ENCODE measurements at places on chromosomes 6 and 20. TPM values are rescaled to one million over a fixed set of nuclear protein-coding genes. Genes with fewer than 3 reads are reported as not detected.

Gene LPIN3
- total RNA-seq = 1.5 TPM

DNA sequence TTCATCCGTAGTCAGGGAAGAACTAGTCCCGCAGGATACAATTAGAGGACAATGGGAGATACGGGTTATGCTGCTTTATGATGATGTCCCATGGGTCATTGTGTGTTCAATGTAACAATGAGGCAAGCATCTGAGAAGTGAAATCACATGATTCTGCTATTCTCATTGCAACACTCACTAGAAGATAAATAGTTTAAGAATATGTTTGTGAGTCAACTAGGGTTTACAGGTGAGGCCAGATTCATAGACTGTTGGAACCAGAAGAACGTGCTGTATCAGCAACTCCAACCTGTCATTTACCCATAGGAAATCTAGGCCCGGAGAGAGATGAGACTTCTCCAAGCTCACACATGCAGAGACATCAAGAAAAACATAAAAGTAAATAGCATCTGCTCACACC, 80.8 kb downstream of the SCML4 start:
- DNase-seq = no peak

DNA sequence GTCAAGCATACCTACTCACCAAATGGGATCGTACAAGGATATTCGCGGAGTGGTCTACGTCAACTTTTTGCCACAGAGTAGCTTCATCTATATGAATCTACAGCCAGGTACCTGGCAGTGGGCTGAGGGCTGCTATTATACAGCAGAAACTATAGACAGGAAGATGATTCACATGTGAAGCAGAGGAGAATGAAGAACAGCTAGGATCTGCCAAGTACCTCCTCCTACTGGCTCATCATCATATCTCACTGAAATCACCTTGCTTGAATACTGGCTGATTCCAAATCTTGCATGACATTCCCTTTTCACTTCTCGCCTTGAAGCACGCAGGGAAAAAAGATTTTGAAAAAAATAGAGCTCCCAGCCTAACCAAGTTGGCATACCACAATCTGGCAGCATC, 488.7 kb upstream of the NRSN1 start:
- DNase-seq = no peak

GRCh38 chr20:25042531-25043498, 15.1 kb downstream of the ACSS1 start:
- DNase-seq = no peak

DNA sequence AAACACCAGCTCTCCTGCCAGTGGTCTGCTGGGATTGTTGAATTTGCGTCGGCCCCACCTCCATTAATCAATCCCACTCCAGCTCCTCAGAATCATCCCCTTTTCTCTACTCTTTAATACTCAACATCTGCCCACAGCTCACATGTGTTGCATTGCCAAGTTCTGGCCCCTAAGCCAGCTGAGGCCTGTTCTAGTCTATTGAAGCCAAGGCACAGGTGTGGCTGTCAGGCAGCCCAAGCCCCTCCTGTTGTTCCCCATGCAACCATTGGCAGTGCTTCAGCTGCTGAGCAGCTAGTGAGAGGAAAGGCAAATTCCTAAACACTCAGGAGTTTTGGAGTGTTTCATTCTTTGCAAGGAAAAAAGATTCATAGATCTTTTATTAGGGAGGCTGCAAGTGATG, 128.0 kb upstream of the NT5E start:
- no peak for DNase-seq

Data from dermis blood vessel endothelial cell (primary cell).